ENCODE measurements at places on chromosomes 5 and 9. TPM values are rescaled to one million over a fixed set of nuclear protein-coding genes. Genes with fewer than 3 reads are reported as not detected.

Gene PHAX
- 67.1 TPM for polyA plus RNA-seq

Gene ADRB2
- polyA plus RNA-seq: 1.9 TPM

Gene TMOD1
- 2.0 TPM for polyA plus RNA-seq

Gene DEPDC1B
- polyA plus RNA-seq: not detected

Gene LCN6
- polyA plus RNA-seq: not detected

Gene TMEM215
- not detected for polyA plus RNA-seq

Gene DPYSL3
- polyA plus RNA-seq: not detected

Gene DBH
- polyA plus RNA-seq: not detected

Gene MOB3B
- polyA plus RNA-seq: 9.5 TPM

Gene ARRDC3
- polyA plus RNA-seq: 189 TPM

Gene TNFSF8
- 6.2 TPM for polyA plus RNA-seq

Gene SEMA4D
- 19.4 TPM for polyA plus RNA-seq

Gene CYLC2
- polyA plus RNA-seq: not detected

Gene SLC4A9
- polyA plus RNA-seq: not detected

GRCh38 chr5:7074176-7074575 lies 321.8 kb upstream of the ADCY2 start:
- no peak overlapping the region for H3K27ac ChIP-seq
- no peak overlapping the region for H3K4me3 ChIP-seq
- DNase-seq: no peak
- H3K27me3 ChIP-seq: peaks cover 5% of the 10 kb centered on the region
- no peaks in the 10 kb centered on the region for H3K4me1 ChIP-seq

DNA sequence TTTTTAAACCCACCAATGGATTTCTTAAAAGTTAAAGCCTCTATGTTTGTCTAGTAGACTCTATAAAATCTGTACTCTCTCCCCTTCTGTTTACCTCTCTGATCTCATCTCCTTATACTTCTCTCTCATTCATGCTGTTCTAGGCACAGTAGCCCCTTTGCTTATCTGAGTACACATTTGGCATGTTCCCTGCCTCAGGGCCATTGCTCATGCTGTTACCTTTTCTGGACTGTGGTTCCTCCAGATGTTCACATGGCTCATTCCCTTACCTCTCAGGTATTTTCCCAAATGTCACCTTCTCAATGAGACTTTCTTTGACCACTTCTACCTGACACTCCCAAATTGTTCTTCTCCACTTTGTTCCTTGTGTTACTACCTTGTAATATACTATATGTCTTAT lies 176.1 kb downstream of the CWC27 start:
- no peaks in the 10 kb centered on the region for H3K27me3 ChIP-seq

DNA sequence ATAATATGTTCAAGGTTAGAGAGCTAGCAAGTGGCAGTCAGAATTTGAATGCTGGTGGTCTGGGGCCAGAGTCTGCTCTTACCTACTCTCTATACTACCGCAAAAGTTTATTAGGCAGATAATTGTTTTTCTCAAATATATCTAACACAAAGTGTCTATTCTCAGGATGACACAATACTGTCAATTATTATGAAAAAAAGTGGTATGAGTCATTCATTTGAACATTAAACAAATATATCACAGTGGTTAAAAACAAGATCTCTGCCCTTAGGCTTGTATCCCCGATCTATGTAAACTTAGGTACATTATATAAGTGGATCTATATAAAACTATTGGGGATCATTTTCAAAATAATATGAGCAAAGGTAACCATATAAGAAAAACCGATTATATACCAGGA lies 354.9 kb downstream of the CETN3 start:
- no peaks in the 10 kb centered on the region for H3K4me1 ChIP-seq
- DNase-seq: no peak
- H3K36me3 ChIP-seq: no peaks in the 10 kb centered on the region
- H3K4me3 ChIP-seq: no peak overlapping the region
- no peak overlapping the region for H3K27ac ChIP-seq

- no peaks in the 10 kb centered on the region for H3K27me3 ChIP-seq
- H3K36me3 ChIP-seq: no peaks in the 10 kb centered on the region
- peak overlapping the region; percentile 26 for H3K4me3 ChIP-seq
- no peak for DNase-seq
- peaks cover 32% of the 10 kb centered on the region for H3K4me1 ChIP-seq
- no peak overlapping the region for H3K27ac ChIP-seq
Observed at GRCh38 chr5:149961957-149962409, 1.4 kb downstream of the SLC26A2 start.

DNA sequence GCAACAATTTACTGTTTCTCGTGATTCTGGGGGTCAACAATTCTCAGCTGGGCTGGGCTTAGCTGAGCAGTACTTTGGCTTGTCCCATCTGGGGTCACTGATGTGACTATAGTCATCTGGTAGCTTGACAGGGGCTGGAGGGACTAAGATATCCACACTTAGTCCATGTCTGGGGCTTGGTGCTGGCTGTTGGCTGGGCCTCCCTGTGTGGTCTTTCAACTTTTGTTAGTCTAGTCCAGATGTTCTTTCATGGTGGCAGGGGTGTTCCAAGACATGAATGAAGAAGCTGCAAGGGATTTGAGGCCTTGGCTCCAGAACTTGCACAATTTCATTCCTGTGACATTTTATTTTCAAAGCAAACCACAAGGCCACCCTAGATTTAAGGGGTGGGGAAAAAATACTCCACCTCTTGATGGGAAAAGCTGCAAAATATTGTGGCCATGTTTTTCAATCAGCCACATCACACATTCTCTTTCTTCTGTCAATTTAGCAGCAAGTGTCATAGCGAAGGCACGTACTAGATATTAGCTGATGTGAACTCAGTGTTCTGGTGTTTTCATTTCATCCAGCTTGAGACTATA lies 59.2 kb downstream of the TSSK1B start:
- H3K36me3 ChIP-seq: no peaks in the 10 kb centered on the region
- no peak overlapping the region for H3K4me3 ChIP-seq
- DNase-seq: no peak
- peaks cover 10% of the 10 kb centered on the region for H3K4me1 ChIP-seq
- H3K27me3 ChIP-seq: peaks cover 21% of the 10 kb centered on the region

- no peaks in the 10 kb centered on the region for H3K27me3 ChIP-seq
- H3K36me3 ChIP-seq: no peaks in the 10 kb centered on the region
- DNase-seq: no peak
- H3K27ac ChIP-seq: no peak overlapping the region
Observed at GRCh38 chr9:24502206-24502937, 43.3 kb downstream of the IZUMO3 start.

DNA sequence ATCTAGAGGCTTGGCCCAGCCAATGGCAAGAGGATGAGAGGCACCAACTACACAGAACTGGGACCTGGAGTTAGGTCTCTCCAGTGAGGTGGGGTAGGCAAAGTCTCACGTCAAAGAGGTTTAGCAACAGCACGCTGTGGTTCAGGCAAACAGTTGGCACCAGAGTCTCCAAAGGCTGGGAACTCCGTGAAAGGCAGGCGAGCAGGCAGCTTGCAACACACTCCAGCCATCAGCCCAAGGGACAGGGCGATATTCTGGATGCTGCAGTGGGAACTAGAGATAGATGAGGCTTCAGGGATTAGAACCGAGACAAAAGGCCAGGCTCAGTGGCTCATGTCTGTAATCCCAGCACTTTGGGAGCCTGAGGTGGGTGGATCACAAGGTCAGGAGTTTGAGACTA lies 129.1 kb downstream of the PDZD2 start:
- H3K4me3 ChIP-seq: no peak overlapping the region
- no peaks in the 10 kb centered on the region for H3K27me3 ChIP-seq
- no peak for DNase-seq
- H3K27ac ChIP-seq: no peak overlapping the region
- H3K36me3 ChIP-seq: no peaks in the 10 kb centered on the region
- H3K4me1 ChIP-seq: peaks cover 5% of the 10 kb centered on the region

DNA sequence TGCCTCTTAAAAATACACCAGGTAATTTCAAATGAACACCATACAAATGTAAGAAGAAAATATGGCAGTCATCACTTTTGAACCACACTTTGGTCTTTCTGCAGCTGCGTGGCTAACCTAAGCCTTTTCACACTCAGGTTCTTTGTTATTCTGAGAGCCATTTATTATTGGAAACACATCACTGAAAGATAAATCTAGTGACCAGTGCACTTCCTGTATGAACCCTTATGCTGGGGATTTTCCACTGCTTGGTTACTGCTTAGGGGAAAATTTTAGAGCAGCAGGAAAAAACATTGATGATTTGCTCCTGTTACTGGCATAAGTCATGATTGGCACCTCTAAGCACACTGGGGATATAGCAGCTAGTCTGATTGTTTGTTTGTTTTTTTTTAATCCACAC lies 58.6 kb upstream of the RANBP3L start:
- no peaks in the 10 kb centered on the region for H3K27me3 ChIP-seq
- DNase-seq: no peak
- no peak overlapping the region for H3K27ac ChIP-seq

DNA sequence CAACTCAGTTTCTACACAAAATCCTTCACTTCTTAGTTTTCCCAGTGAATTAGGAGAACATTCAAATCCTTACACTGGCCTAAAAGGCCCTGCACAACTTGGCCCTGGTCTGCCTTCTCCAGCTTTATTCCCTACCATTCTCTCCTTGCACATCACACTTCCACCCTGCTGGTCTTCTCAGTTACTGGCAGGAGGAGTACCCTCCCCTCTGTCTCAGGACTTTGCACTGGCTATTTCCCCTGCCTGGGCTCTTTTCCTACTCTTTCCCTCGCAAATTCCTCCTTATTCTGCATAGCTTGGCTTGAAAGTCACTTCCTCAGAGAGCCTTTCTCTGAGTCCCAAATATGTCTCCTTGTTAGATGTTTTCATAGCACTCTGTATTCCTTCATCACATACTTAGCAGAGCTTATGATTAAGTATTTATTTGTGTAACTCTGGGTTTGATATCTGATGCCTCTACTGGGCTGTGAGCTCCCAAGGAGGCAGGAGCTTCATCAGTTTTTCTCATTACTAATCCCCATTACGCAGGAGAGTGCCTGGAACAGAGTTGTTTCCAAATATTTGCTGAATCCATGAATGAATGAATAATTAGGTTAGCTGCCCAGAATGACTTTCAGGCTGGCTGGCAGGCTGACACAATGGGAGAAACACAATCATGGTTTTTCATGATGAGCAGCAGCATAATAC lies 159.8 kb upstream of the KLF9 start:
- H3K27ac ChIP-seq: peak overlapping the region; percentile 44
- no peaks in the 10 kb centered on the region for H3K4me1 ChIP-seq
- peaks cover 27% of the 10 kb centered on the region for H3K27me3 ChIP-seq
- no peak overlapping the region for H3K4me3 ChIP-seq
- no peak for DNase-seq

- no peak overlapping the region for H3K27ac ChIP-seq
- H3K4me1 ChIP-seq: no peaks in the 10 kb centered on the region
- H3K4me3 ChIP-seq: no peak overlapping the region
- H3K27me3 ChIP-seq: no peaks in the 10 kb centered on the region
- H3K36me3 ChIP-seq: no peaks in the 10 kb centered on the region
- DNase-seq: no peak
Observed at GRCh38 chr9:116899337-116900006, 212.4 kb downstream of the TRIM32 start.

DNA sequence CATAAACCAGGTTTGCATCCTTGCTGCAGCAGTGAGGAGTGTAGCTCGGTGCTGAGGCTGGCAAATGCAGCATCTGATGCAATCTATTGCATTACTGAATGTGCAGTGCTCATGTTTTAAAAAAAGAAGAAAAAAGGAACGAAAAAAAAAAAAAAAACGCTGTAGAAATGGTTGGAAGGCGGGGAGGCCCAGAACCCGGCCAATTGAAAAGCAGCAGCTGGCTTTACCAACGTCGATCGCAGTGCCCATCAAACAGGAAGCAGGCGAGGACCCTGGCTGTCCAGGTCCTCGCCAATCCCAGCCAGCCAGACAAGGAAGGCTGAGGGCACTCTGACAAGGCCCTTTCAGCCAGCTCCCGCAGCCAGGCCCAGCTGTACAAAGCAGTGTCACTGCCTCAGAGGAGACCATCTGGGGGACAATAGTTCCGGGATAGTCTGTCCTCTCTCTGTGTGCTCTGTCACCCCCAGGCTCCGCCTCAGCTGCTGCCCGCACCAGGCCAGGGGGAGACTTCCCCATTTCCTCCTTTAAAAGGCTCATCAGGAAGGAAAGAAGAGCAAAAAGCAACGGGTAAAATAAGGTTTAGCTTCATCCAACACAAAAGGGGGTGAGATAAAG lies 21.8 kb upstream of the CPEB4 start:
- no peaks in the 10 kb centered on the region for H3K36me3 ChIP-seq
- H3K27me3 ChIP-seq: peaks cover 14% of the 10 kb centered on the region
- DNase-seq: no peak
- peak overlapping the region; percentile 52 for H3K27ac ChIP-seq
- peaks cover 19% of the 10 kb centered on the region for H3K4me1 ChIP-seq

DNA sequence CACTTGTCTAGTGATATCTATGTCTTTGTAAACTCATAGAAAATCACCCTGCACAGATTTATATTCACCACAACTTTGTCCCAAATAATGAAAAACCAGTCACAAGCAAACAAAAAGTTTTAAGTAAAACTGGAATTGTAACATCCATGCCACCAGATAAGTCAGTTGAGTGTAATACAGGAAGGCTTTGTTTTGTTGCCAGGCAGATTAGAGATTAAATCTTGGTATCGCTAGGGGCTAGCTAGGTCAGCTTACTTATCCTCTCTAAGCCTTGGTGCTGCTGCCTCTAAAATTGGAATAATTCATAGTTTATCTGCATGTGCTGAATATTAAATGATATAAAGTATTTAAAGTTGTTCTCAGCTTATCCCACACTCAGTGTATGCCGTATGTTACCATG lies 1062.5 kb downstream of the CDH9 start:
- H3K4me3 ChIP-seq: no peak overlapping the region
- H3K27me3 ChIP-seq: no peaks in the 10 kb centered on the region
- H3K4me1 ChIP-seq: no peaks in the 10 kb centered on the region
- H3K36me3 ChIP-seq: no peaks in the 10 kb centered on the region

- H3K36me3 ChIP-seq: no peaks in the 10 kb centered on the region
- no peaks in the 10 kb centered on the region for H3K27me3 ChIP-seq
- peak; percentile 20 for DNase-seq
- H3K27ac ChIP-seq: peak overlapping the region; percentile 92
- peaks cover 72% of the 10 kb centered on the region for H3K4me1 ChIP-seq
Observed at GRCh38 chr9:99513441-99514112, 291.5 kb downstream of the SEC61B start.

GRCh38 chr5:65796751-65797316 lies 74.8 kb downstream of the NLN start:
- H3K4me1 ChIP-seq: no peaks in the 10 kb centered on the region
- no peak overlapping the region for H3K4me3 ChIP-seq
- no peak for DNase-seq
- peaks cover 13% of the 10 kb centered on the region for H3K36me3 ChIP-seq
- no peaks in the 10 kb centered on the region for H3K27me3 ChIP-seq
- no peak overlapping the region for H3K27ac ChIP-seq

GRCh38 chr5:139413963-139414362 lies 10.1 kb upstream of the SPATA24 start:
- no peaks in the 10 kb centered on the region for H3K27me3 ChIP-seq
- peaks cover 20% of the 10 kb centered on the region for H3K36me3 ChIP-seq
- no peaks in the 10 kb centered on the region for H3K4me1 ChIP-seq

DNA sequence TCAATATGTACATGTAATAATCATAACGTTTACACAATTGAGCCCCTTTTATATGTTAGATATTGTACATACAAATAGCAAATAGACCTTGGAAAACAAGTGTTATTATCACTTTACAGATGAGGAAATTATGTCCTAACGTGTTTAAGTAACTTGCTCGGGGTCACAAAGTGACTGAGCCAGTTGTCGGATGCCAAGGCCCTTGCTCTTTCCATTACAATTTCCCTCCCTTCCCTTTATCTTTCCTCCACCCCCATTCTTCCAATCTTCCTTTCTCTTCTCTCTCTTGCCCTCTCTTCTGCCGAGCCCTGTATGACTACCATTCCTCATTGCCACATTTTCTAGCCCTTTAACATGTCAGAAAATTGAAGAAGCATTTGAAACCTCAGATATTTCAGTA lies 34.4 kb upstream of the RAD23B start:
- no peak for DNase-seq
- H3K36me3 ChIP-seq: peaks cover 10% of the 10 kb centered on the region
- no peak overlapping the region for H3K27ac ChIP-seq
- H3K4me1 ChIP-seq: peaks cover 6% of the 10 kb centered on the region
